Left renal cortex interstitium (tissue), 4 donors: ENCODE measurements at places on chromosomes 1 and 21.

- DNase-seq, result no peak
Measured at GRCh38 chr1:72568113-72568512, 285.8 kb upstream of the NEGR1 start.

GRCh38 chr1:230752407-230752806 is 5.2 kb downstream of the CAPN9 start:
- no peak for DNase-seq

DNA sequence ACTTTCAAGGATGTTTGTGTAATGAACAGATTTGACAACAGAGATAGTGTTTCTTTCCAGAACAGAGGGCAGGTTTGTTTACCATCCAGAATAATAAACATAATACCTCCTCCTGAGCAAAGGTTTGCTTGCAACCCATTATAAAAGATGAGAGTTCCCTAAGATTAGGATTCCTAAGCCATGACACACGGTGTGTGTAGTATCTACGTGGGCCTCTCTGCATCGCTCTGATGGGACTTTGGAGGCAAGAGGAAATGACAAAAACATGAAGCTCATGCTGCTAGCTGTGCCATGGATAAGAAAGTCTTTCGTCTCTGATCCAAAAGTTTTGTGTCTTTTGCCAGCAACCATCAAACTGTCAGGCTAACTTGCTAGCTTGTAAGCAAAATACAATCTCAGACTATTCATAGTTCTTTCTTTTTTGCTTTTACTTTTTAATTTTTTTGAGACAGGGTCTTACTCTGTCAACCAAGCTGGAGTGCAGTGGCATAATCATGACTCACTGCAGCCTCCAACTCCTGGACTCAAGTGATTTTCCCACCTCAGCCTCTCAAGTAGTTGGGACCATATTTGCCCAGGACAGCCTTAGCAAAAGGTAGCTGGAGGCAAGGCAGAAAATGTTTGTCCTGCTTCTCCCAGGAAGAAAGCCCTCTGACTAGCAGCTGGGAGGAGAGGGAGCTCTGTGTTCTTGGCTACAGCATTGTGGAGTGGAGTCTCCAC is 81.1 kb downstream of the LHX4 start:
- no peak for DNase-seq

DNA sequence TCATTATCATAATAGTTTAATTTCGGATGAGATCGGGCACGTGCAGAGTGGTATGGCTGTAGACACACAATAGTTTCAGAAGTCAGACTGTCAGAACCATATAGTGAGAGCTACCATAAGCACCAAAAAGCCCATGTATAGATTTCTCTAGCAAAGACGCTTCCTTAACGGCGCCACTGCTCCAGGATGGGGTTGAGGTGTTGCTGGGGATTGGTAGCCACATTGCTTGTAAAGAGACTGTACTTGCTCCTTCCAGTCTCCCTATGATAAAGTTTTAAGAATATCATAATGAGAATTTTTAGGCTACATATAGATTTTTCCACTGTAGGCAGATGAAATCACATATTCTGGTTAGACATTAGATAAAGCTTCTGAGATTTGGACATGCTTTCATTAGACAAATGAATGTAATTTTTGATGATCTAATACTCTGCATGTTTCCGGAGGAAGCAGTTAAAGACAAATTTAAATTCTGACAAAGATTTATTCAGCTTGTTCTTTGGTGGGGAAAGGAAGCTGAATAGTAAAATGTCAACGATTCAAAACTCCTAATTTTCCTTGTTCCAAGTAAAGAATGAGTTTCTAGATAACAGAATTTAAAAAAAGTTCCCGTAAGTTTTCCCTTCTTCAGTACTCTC is 77.7 kb downstream of the MAP3K7CL start:
- DNase-seq, result no peak

DNA sequence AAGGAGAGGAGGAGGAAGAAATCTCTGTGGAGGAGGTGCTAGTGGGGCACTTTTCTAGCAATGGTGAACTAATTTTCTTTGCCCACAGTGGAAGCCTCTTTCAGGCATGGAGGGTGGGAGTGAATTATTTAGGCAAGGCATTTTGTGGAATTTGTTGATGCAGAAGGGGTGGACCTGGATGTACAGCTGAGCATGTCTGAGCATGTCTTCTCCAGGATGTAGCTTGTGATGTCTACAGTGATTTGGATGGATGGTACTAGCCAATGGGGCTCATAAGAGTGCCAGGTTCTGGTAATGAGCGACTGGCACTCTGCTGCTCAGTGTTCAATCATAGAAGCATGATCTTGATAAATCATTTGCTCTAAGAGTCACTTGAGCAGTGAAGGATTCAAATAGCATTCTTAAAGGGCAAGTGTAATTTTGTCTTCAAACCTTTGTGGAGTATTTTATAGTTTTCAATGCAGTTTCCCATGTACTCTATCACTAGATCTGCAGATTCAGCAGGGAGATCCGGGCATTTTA is 153.9 kb upstream of the LMO4 start:
- no peak for DNase-seq

GRCh38 chr1:67376381-67376780 is 53.8 kb downstream of the SERBP1 start:
- DNase-seq, result no peak

- DNase-seq, result no peak
Measured at GRCh38 chr1:20590306-20590777, 1.4 kb downstream of the CDA start.

GRCh38 chr1:186965847-186966246 is 137.1 kb downstream of the PLA2G4A start:
- DNase-seq, result no peak

DNA sequence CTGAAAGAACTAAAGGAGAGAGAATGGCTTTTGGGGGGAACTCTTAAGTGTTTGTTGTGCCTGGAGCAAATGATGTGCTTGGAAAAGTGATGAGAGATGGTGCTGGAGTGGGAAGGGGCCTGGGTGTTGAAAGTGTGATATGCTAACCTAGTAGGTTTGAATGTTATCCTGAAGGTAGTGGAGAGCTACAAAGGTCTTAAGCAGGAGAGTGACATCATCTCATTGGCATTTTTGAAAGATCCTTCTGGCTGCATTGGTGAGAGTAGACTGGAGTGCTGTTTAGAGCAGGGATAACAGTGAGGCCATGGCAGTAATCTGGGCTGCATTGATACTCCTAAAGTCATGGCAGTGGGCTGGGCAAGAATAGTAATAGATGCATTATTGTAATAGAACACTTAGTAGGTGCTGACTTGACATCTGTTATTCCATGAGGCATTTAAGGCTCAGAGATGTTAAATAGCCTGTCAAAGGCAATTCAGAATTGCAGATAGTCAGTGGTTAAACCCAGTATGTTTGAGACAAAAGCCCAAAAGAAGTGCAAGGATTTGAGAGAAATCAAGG is 44.5 kb downstream of the MDM4 start:
- DNase-seq, result no peak

GRCh38 chr1:37250371-37250770 is 216.1 kb upstream of the GRIK3 start:
- no peak for DNase-seq

DNA sequence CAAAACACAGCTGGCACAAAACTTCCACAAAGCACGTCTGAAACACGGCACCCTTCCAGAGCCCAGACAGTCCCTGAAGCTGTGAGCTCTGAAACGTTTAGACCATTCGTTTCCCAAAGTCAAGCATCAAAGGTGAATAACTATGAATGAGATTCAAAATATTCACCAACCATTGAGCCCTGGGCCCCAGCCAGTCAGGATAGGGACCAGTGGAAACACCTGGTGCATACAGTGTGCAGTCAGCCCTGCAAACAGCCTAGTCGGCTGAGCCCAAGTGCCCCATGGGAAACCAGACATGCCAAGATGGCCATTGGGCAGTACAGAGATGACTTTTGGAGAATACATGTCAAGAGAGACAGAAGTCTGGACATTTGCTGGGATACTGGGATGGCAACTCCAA is 90.4 kb upstream of the EDN2 start:
- DNase-seq, result no peak

DNA sequence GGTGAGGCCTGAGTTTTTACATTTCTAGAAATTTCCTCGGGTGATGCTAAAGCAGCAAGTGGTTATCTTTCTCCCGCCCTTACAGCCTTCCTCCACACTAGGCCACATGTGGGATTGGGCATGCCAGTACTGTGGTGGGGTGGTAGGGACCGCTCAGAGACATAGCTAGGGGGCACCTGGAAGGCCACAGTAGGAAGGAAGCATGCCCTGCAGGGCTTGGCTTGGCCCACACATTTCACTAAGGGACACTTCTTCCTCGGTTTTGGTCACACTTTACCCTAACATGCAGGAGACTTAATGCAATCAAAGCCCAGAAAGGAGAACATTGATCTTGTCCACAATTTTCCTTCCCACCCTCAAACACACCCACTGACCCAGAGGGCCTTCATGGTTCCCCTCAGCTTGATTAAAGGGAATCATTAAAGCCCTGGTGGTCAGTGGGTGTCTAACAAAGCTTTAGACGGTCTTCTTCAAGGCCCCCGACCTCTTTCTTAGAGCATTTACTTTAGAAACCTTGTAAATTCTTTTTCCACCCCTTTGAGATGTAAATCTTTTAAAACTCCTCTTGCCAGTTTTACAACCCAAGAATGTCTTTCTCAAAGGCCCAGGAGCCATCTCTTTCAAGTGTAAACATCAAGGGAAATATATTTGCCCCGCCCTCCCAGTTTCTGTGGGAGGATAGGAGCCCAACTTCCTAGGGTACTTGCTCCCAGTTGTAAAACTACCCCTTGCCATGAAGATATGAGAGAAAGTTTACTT is 246.4 kb upstream of the PTBP2 start:
- DNase-seq, result no peak

- DNase-seq, result no peak
Measured at GRCh38 chr1:55723001-55723400, 507.8 kb upstream of the USP24 start.

- no peak for DNase-seq
Measured at GRCh38 chr1:103941086-103941485, 191.4 kb downstream of the AMY1C start.

DNA sequence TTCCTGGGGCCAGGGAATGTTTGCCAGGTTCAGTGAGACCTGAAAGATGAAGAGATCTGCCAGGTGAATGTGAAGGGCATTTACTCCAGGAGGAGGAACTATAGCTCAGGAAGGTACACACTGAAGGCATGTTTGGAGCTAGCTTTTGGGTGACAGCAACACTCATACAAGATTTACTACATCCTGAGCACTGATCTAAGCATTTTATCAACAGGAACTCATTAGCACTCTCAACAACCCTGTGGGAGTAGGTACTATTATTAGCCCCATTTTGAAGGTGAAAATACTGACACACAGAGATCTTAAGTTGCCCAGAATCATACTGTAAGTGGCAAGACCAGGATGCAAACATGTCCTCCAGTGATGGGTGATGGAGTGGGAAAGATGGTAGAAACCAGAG is 6.7 kb downstream of the GADD45A start:
- no peak for DNase-seq

DNA sequence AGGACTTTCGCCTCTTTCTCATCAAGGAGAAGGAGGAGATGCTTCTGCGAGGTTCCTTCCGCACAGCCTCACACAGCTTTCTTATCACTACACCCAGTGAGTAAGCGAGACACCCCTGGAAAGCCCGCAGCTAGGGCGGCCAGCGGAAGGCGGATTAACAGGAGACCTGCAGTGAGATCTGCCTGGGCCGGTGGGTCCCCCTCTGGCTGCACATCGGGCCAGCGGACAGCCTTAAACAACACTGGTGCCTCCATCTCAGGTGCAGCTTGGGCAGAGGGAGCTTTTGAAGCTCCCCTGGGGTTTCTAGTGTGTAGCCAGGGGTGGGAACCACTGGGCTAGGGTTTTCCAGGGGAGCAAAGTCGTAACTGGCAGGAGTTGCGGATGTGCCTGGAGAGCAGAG is 17.5 kb upstream of the MTARC1 start:
- no peak for DNase-seq

- DNase-seq, result no peak
Measured at GRCh38 chr1:223233410-223234169, 90.5 kb upstream of the TLR5 start.

DNA sequence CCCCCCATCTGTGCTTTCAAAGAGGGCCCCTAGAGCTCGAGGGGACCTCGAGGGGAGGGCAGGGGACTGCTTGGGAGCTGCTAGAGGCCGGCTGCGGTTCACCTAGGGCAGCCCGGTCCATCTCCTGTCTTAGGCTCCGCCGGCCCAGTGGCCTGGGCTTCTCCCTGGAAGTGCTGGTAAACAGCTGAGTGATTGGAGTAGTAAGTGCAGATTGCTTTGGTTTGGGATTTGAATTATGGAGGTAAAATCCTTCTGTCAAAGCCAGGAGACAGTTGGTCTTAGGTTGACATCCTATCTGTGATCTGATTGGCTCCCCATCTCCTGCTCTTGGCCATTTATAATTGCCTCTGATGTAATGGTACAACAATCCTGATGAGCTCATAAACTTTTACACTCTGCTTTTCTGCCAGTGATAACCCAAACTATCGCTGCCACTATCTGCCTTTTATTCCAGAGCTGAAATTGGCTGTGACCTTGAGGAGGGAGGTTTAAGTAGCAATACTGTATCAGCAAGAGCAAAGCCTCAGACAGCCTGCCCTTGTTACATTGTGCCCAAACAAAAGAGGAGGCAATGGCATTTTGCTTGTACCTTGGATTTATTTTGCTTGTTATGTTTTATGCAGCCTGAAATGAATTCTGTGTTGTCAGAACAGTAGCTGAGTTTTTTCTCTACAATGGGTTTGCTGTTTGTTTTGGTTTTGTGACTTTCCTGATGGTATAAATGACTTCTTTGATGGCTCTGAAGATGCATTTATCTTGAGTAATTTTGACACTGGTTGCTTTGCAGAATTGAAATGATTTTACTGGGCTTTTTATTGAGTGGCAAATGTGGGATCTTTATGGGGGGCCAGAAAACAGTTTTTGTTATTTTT is 2.4 kb downstream of the ARID1A start:
- DNase-seq, result no peak

DNA sequence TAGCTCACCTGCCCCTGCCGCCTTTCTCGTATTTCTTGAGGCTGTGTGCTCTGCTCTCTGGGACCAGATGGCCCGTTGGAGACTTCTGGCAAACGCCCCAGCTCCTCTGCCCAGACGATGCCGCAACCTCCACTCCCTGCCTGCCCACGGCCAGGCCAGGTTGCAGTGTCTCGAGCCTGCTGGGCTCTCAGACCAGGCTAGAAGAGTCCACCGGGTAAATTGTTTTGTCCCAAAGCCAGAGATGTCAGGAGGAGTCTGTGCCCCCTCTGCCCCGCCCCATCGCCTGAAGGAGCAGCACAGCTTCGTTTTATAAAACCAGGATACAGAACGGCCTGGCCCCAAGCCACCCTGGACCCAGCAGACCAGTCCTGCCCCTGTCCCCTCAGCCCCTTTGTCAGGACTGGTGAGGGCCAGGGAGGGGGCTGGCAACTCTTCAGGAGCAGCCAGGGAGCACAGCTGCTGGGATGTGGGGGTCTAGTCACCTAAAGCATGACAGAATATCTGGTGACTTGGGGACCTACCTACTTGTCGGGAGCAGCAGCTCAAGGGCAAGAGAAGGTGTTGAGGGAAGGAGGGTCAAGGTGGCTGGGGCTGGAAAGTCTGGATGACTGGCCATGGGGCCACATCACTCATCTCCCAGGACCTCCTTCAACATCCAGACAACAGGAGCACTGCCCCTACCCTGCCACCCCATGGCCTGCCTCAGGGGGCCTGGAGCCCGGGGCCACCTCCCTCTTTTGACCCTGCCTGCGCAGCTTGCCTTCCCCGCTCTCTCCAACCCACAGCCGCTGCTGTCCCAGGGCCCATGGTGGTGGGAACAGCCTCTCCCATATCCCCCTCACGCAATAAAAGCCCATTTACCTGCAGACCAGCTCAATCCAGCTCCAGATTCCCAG is 33.9 kb upstream of the LBR start:
- no peak for DNase-seq
